ENCODE measurements at places on chromosomes 3 and 15.

GRCh38 chr3:56753206-56753820, 48.4 kb downstream of the ARHGEF3 start:
- DNase-seq = no peak

- no peak for DNase-seq
These were observed 124.6 kb downstream of the NTRK3 start for GRCh38 chr15:88131937-88132336.

GRCh38 chr15:90530250-90531051, 728 bp downstream of the CRTC3 start:
- peak; percentile 45 for DNase-seq

GRCh38 chr3:36365829-36366228, 14.5 kb upstream of the STAC start:
- DNase-seq = no peak

GRCh38 chr3:3307491-3307890, 128.0 kb upstream of the CRBN start:
- no peak for DNase-seq

DNA sequence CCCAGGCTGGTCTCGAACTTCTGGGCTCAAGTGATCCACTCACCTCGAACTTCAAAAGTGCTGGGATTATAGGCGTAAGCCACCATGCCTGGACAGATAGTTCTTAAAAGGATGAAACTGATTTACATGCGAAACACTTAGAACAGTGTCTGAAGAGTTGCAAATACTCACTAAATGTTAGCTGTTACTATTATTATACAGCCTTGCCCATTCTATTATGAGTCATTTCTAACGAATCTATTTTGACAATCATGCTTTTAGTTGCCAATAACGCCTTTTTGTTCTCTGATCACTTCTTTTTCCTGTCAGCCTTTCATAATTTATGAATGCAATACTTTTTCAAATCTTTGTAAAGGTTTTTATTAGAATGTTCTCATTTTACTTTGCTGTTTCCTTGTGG, 112.7 kb downstream of the SNRK start:
- no peak for DNase-seq

DNA sequence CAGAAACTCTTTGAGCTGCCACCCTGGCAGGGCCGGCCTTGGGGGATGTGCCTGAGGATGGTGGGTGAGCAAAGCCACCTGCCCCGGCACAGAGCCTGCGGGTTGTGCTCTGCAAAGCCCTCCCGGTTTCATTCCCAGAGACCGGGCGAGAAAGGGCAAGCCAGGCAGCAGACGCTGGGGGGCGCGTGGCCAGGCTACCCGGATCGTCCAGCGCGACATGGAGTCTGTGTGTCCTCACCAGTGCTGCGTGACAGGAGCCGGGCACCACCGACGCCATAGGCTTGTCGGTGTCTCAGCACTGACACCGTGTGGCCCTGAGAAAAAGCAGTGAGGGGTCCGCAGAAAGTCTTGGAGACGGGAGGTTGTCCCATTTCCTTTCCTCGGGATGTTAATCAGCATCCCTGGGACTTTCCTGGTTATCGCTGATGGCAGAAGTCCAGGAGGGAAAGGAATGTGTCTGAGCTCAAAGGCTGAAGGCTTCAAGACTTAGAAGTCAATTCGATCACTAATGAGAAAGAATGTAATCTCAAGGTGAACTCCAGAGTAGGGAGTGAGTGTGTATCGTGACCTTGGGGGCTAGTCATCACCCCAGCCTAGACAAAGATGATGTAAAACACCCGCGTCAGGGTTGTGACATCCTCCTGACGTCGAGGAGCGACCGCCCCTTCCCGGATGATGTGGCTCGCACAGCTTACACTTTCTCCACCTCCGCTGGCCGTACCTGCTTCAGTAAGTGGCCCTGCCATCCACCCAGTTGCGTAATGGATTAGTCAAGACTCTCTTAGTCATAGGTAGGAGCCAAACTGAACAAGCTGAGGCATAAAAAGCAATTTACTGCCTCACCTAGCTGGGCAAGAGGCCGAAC, 36.3 kb upstream of the PLA2G4E start:
- peak; percentile 94 for DNase-seq

- no peak for DNase-seq
These were observed 4.8 kb downstream of the GPR15 start for GRCh38 chr3:98536456-98537017.

GRCh38 chr15:96560246-96560895, 229.9 kb downstream of the NR2F2 start:
- DNase-seq = no peak

DNA sequence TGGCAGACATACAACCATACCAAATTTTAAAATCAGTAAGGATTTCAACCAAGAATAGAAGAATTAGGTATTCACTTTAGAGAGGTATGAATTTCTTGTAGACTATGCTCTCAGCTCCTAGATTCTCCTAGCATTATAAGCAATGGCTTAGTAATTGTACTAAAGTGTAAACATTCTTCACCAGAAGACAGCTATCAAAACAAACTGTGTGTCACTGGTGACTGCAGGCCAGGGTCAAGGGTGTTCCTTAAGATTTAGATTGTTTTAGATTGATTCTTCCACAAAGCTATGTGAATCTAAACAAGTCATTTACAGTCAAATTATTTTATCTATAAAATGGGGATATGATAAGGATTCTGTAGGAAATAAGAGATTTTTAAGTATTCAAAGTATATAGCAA, 23.1 kb upstream of the GP5 start:
- no peak for DNase-seq

DNA sequence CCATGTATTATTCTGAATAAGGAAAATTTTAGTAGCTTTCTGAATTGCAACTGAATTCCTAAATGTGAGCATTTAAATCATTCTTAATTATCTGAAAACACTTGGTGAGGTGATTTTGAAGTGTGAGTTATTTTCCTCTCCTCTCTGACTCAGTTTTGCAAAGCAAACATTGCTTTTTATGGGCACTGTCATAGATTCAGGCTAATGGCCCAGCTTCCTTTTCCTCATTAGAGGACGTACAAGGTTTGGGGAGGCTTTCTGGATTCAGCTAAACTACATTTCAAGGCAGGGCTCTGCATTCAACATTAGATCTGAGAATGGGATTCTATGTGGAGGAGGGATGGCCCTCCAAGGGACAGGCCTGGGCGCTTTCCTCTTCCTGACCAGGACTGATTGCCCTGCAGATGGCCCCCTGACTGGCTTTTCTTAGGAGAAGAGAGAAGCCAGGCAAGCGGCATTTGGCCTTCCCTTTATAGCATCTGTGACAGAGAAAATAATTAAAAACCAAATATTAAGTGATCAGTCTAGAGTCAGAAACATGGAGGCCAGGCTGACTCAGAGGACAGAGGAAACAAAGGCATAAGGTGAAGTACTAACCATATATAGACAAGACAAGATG, 53.0 kb upstream of the STXBP5L start:
- no peak for DNase-seq

- DNase-seq = no peak
These were observed 94.4 kb downstream of the LRRN1 start for GRCh38 chr3:3893590-3893989.

DNA sequence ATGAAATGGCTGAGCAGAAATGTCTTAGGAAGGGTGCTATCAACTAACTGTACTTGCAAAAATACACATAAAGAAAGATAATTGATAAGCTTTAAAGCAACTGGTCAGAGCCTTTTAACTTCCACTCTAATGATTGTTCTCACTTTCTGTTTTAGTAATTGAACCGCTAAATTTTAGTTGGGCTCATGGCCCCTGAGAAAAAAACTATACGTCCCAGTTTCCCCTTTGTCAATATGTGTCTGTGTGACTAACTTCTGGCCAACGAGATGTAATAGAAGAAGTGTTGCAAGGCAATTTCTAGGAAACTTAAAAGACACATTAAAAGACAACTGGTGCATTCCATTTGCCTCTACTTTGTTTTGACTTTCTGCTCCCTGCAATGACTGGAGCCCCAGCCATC, 223.9 kb downstream of the NR1D2 start:
- DNase-seq = no peak

GRCh38 chr3:59268170-59268569, 218.3 kb upstream of the CFAP20DC start:
- DNase-seq = no peak

DNA sequence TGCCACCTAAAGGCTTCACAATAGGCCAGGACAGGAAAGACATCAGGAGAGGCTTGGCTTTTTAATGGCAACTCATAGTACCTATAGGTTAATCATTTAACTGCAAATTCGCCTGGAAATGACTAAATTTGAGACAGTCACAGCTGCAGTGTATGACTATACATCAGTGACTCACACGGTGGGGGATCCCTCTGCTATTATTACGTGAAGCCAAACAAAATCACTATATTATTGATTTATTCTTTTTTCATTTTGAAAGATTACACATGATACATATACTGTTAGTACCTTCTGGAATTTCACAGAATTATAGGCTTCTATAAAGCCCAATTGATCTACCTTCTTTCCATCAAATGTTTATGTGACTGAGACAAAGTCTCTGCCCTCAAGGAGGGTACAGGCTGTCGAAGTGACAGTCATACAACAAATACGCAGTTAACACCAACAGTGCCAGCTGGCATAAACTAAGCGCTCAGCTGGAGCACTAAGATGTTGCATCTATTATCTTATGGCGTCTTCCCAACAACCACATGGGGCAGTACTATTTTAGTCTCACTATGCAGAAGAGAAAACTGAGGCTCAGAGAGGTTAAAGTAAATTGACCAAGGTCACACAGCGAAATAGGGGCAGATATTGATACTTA, 82.0 kb upstream of the LMOD3 start:
- no peak for DNase-seq

DNA sequence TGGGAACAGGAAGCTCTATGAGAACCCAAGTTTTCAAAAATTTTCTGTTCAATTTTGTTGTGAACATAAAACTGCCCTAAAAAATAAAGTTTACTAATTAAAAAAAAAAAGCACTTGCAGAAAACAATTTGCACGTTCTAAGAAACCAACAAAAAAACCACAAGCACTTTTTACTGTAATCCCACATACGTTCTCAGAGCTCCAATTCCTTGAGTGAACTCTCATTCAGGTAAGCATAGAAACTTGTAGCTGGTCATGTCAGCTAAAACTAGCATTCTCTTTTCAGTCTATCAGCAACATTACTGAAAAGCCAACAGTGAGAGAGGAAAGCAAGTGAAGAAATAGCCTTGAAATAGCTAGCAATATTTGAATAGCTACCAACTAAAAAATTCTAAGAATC, 11.5 kb upstream of the TMF1 start:
- DNase-seq = no peak
